ENCODE measurements at places on chromosomes 5 and 9.

DNA sequence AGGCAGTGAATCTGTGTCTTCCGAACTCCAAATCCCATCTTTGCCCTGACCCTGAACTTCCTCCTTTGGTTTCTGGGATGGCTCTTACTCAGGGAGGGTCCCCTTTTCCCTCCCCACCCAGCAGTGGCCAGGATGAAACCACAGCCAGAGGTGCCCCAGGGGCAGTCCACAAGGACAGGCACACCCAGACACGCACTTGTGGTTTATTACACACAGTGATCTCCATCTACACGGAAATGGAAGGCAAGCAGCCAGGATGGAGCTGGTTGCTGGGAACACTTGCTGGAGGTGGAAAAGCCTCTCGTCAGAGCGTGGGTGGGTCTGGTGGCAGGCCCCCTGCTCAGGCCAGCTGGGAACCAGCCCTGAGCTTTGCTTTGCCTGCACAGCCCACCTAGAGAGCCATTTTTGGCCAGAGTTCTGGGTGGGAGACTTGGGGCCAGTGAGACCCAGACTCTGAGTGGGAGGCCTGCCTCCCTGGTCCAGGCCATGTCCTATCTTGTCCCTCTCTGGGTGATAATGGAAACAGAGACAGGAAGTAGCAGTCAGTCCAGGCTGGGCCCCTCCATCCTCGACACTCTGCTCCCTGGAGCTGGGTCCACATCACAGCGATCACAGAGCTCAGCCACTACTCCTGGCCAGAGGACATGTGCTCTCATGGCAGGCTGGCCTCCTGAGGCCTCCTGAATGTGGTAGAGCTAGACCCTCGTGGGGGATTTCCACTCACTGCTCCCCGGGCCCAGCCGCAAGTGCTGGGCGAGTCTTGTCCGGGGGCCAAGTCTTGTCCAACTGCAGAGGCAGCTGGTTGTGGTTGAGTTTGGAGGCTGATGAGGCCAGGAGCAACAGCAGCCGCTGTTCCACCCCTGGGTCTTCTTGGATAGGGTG lies 5.1 kb upstream of the PHYKPL start:
- no peak for DNase-seq

- DNase-seq = no peak
Observed at GRCh38 chr9:126790561-126790960, 14.3 kb upstream of the ZBTB43 start.

- no peak for DNase-seq
Observed at GRCh38 chr9:2962471-2963172, 118.7 kb upstream of the PUM3 start.

- peak; percentile 50 for DNase-seq
Observed at GRCh38 chr5:157431544-157432200, 28.3 kb upstream of the NIPAL4 start.

GRCh38 chr5:149765932-149766331 lies 35.8 kb downstream of the PPARGC1B start:
- DNase-seq = no peak

DNA sequence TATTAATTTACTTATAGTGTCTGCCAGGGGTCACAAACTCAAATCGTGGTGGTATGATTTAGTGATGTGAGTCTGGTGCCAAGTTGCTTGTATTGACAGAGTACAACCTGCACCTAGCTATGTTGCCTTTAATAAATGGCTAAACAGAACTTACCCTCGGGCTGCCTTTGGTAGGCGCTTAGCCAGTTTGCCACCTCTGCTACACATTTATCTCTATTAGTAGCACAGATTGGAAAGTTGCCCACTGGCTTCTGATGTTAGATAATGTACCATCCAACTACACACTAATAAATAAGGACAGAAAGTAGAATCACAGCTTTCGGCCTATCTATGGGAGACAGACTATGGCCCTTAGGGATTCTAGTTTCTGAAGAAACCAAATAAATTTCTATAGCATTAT lies 368.4 kb downstream of the MAN2A1 start:
- DNase-seq = no peak

DNA sequence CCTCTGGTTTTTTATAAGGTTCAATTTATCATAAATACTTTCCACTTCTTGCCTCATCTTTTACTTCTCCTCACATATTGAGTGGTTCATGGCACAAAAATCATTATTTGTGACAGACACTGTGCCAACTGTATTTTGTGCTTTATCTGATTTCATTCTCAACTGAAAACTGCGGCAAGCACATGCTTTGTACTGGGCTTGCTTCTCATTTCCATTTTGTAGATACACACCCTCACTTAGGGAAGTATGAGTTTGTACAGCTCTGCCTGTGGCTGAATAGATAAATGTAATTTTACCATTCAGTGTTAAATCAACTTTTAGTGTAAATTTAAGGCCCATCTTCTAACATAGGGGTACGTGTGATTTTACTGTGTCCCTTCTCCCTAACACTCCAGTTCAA lies 83.6 kb downstream of the ANXA2R start:
- no peak for DNase-seq

DNA sequence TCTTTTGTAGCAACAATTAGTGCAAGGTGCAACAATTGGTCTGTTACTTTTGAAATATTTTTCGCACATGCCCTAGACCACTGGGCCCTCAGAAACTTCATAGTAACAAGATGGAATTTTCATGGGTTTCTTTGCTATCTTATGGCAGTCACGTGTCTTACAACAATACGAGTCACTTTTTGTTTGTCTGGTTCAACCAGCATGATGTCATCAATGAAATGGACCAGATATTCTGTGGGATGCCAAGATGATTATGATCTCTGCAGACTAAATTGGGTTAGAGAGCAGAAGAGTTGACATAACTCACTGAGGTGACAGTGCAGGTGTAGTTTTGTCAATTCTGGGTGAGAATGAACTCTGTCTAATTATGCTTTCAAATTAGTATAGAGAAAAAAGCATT lies 239.6 kb upstream of the RIOK2 start:
- DNase-seq = no peak

DNA sequence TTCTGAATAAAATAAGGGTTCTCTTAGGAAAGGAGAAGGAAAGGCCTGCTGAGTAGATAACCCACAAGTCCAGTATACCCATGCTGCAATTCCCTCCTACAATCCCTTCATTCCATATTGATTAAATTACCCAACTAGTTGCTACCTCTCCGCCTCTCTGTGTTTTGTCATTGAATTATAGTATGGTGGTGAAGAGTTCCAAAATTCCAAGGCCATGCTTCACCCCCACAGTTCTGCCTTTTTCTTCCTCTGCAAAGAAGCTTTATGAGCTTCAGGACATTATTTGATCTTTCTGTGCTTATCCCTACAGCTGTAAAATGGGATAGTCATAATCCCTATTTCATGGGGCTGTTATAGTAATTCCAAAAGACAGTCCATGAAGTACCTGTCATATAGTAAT lies 215.6 kb downstream of the ACTL7B start:
- DNase-seq = no peak

- DNase-seq = no peak
Observed at GRCh38 chr9:125966466-125966865, 219.3 kb downstream of the PBX3 start.

- DNase-seq = no peak
Observed at GRCh38 chr9:28317745-28318144, 744.5 kb upstream of the C9orf72 start.

- no peak for DNase-seq
Observed at GRCh38 chr9:133777068-133777791, 39.1 kb upstream of the SARDH start.

- no peak for DNase-seq
Observed at GRCh38 chr5:135127439-135128240, 93.6 kb upstream of the PITX1 start.

- DNase-seq = no peak
Observed at GRCh38 chr5:170095646-170096045, 10.1 kb upstream of the FOXI1 start.
